CD4-positive, alpha-beta T cell treated with Interferon alpha-2 for 1 hour (primary cell): ENCODE measurements at places on chromosomes 3 and 15.
A peak's percentile ranks its signal among the peaks of the same experiment; 100 is the strongest.

- no peak for DNase-seq
Observed at GRCh38 chr3:158458464-158458863, 112.5 kb upstream of the MLF1 start.

DNA sequence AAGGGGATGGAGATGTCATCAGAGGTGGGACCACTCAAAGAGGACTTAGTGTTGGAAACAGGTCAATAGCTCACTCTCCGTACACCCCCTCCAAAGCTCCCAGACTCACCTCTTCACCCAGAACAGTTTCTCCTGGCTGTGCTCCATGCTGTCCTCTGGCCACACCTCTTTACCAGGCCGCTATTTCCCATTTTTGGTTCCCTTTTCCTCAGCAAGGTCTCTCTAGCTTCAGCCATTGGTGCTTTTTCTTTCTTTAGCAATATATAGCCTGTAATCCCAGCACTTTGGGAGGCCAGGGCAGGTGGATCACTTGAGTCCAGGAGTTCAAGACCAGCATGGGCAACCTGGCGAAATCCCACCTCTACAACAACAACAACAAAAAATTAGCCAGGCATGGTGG is 123.6 kb upstream of the SMAD3 start:
- DNase-seq = no peak

- DNase-seq = no peak
Observed at GRCh38 chr3:58563386-58564035, 13.7 kb downstream of the FAM107A start.

GRCh38 chr3:81743096-81744025 is 18.1 kb downstream of the GBE1 start:
- DNase-seq = no peak

- DNase-seq = no peak
Observed at GRCh38 chr15:39230205-39230907, 350.5 kb upstream of the THBS1 start.

DNA sequence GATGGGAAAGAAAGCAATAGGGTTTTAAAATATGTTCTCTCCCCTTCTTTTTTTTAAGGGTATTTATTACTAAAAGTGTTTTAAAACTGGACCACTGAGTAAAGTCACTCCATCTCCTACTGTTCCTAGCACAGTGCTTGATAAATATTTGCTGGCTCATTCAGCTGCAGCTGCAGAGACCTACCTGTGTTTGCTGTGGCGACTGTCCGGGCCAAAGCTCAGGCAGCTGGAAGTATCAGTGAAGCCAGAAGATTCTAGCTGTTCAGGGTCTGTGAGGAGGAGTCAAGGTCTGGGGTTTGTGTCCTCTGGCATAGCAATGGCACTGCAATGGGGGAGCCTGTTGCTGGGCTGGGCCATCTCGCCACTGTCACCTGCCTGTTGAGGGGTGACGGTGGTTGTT is 109.9 kb downstream of the RPLP1 start:
- no peak for DNase-seq

DNA sequence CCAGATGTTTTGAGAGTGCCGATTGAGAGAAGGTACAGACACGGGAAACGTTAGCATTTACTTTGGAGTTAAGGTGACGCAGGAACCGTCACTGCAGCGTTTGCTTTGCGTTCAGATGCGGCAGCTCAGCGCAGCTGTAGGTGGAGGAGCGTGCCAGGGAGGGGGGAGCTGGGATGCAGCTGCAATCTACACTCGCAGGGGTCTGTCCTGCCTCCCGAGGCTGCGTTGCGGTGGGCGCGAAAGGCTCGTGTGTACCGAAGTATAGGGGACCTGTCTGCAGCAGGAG is 425 bp upstream of the FYTTD1 start:
- peak; percentile 68 for DNase-seq

- DNase-seq = no peak
Observed at GRCh38 chr15:60255390-60255789, 142.4 kb downstream of the ANXA2 start.

DNA sequence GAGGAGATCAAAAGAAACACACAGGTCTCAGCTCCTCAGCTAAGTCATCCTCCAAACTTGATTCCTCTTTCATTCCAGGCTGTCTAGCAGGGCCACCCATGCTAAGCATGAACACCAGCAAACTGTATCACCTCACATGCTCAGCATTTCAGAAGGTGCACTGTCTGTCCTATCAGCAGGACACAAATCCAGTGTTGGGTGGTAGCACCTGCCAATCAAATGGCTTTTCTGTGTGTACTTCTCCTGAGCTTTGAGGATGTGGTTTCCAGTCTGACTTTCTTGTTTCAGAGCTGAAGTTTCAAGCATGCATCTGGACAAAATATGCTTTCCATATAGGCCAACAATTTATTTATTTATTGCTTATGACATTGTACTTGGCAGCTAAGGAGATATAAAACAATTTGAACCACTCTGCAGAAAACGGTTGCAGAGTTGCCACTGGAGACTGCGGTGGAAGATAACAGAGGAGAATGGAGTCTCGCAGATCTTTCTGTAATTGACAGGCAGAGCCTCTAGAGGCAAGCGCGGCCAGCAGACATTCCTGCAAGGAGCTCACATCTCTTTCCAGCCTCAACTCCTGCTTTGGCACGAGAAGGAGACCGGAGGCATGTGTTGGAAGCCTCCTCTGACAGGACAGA is 167.1 kb upstream of the WNT5A start:
- no peak for DNase-seq

DNA sequence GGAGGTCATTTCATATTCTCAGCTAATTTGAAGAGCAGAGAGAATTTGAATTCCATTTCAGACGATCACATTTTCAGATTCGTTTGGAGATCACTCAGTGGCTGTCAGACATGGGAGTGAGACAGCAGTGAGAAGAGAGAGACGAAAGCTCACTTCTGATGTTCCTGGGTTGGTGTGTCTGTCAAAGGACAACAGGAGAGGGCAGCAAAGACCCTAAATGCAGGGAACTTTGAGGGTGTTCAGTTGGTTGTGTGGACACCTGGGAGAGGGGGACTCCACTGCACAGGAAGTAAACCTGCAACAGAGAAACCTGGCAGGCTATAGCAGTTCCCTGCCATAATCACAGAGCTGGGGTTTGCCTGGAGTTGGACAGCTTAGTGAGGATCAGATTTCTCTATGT is 675.1 kb downstream of the SQOR start:
- no peak for DNase-seq

DNA sequence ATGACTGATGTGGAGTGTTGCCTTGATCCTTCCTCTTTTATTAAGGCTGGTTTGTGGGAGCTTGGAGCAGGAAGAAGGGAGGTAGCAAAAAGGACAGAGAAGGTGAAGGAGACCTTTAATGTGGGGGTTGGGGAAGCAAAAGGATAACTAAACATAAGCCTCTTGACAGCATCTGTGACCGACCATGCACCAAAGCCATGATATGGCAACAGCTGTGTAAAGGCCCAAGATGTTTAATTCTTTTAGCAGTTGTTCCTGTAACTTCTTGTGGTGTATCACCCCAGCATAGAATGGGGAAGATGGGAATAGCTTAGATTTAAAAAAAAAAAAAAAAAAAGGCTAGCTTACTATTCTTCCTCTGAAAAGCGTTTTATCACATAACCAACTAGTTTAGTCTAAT is 194.7 kb downstream of the KLHL25 start:
- no peak for DNase-seq

DNA sequence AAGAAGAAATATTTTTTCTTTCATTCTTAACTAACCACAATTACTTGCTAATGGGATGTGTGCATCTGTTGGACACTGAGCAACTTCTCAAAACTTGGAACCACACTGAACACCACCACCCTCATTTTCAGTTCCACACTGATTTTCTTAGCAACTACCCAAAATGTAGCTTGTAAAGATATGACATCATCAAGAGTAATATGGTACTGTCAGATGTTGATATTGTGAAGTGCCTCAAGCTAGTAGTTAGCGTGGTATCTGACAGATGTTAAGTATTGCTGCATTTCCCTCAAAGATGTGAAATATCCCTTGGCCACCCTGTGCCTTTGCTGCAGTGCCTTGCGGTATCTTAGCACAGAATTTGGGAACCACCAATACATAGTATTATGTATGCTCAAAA is 9.3 kb downstream of the RFTN1 start:
- DNase-seq = peak; percentile 18

GRCh38 chr3:72270072-72270681 is 485.2 kb upstream of the PROK2 start:
- DNase-seq = peak; percentile 73

DNA sequence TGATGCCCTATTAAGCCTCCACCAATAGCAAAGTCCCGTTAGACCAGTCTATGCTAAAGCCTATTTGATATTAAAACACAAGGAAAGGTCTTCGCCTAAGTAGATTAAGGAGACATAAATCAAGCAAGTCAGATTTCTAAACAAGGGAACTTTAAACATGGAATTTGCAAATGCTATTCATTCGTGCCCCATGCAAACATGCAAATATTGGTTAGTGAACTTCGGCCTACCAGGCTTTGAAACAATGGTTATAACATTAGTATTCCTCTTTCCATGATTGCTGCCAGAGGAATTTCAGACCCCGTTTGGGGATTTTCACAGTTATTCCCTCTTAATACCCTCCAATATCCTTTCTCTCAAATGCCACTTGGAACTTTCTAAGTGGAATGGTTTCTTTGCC is 36.9 kb upstream of the ZNF280D start:
- no peak for DNase-seq

GRCh38 chr3:11009898-11010297 is 17.4 kb downstream of the SLC6A1 start:
- DNase-seq = no peak

GRCh38 chr3:25780618-25781017 is 2.6 kb downstream of the NGLY1 start:
- no peak for DNase-seq

DNA sequence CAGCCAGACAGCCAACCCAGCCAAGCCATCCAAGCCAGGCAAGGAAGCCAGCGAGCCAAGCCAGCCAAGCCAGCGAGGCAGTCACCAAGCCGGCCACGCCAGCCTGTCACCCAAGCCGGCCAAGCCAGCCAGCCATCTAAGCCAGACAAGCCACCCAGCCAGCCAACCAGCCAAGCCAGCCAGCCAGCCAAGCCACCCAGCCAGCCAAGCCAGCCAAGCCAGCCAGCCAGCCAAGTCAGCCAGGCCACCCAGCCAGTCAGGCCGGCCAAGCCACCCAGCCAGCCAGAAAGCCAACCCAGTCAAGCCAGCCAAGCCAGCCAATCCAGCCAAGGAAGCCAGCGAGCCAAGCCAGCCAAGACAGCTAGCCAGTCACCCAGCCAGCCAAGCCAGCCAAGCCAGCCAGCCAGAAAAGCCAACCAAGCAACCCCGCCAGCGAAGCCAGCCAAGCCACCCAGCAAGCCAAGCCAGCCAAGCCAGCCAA is 201.2 kb downstream of the GOLGA6L6 start:
- no peak for DNase-seq

GRCh38 chr3:67550541-67550940 is 103.9 kb downstream of the SUCLG2 start:
- DNase-seq = no peak

DNA sequence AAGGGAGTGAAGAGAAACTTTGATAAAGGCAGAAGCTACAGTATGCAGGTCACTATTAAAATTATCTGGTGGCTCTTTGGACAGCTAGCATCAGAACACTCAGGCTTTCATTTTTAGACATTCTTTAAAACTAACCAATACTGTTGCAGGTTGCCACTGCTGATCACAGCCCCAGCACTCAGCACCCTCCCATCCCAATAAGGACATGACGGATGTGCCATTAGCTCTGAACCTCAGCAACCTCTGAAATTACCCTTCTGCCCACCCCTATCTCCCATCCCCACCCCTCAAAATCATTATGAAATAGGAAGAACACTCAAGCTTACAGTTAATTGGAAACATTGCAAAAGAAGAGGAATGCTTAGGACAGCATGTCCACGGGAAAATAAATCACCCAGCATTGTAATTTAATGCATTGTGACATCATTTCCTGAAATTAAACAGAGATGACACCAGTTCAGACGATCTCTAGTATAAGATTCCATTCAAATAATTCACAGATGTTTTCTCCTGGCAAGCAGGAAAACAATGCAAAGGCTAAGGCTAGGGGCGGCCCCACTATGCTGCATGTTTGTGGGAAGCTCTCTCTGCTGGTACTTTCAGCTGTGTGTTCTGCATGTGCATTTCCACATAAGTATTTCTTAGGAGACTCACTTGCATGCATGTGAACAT is 71.6 kb downstream of the MEIS2 start:
- no peak for DNase-seq

DNA sequence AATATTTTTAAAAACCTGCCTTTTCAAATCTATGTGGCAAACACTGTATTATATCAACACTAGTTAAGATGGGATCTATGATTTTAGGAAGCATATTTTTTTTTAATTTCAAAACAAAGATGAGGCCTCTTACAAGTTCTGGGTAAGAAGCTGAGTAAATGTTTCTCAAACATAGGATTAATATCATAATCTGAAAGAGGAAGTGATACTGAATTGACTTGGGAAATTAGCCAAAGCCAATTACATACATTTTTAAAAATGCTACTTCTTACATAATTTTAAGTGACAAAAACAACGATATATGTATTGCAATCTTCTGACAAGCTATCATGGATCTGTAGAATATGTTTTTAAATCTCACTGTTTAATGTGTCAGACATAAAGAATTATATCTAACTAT is 135.1 kb upstream of the UBP1 start:
- no peak for DNase-seq

DNA sequence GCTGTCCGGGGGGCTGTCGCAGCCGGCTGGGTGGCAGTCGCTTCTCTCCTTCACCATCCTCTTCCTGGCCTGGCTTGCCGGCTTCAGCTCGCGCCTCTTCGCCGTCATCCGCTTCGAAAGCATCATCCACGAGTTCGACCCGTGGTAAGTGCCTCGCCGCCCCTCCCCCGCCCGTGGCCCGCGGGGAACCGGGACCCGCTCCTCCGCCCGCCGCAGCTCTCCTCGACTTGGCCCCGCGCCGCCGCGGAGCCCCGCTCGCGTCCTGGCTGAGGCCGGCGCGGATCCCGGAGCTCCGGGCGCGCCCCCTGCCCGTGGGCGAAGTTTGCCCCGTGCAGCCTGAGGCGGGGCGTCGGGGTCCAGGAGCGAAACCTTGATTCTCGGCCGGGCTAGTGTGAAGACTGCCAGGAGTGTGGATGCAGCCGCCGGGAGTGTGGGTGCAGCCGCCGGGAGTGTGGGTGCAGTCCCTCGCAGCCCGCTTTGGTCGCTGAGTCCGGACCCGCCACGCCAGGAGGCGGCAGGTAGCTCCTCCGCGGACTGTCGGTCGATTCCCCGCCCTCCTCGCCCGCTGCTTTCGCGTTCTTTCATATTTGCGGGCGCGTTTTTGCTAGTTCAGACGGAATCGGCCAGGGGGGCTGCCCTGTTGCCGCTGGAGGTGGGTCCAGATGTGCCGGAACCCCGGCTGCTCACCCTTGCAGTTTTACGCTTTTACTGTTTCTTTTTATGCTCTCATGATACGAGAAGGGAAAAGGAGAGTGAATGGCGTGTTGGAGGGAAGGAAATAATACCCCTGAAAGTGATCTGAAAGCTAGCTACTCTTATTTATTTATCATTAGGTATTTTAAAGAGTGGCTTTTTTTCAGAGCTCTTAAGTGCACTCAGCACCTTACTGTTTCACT is 692 bp downstream of the STT3B start:
- DNase-seq = peak; percentile 50

GRCh38 chr3:138942271-138942670 is 4.7 kb downstream of the FOXL2 start:
- DNase-seq = no peak
